Fibroblast of skin of abdomen (primary cell): ENCODE measurements at places on chromosomes 3 and 15.
A peak's percentile ranks its signal among the peaks of the same experiment; 100 is the strongest.

GRCh38 chr15:98794748-98795147 is 146.4 kb downstream of the IGF1R start:
- no peak for DNase-seq

DNA sequence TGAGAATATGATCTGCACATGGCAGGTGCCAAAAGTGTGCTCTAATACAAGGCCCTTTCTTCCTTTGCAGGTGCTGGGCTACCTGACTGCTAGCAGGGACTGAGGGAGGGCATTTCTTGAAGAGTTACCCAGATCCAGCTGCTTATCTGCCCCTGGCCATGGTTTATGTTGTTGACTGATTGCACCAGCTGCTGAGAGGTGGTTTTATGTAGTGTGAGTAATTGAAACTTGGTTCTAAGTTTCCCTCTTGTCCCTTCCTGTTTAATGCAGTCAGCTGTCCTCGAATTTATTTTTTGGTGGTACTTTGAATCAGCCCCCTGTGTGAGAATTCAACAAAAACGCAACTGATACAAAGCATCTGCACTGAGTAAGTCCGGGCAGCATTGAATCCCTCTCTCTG is 288.3 kb upstream of the C2CD4B start:
- DNase-seq: no peak

GRCh38 chr3:16060945-16061344 is 113.5 kb upstream of the GALNT15 start:
- peak; percentile 92 for DNase-seq

DNA sequence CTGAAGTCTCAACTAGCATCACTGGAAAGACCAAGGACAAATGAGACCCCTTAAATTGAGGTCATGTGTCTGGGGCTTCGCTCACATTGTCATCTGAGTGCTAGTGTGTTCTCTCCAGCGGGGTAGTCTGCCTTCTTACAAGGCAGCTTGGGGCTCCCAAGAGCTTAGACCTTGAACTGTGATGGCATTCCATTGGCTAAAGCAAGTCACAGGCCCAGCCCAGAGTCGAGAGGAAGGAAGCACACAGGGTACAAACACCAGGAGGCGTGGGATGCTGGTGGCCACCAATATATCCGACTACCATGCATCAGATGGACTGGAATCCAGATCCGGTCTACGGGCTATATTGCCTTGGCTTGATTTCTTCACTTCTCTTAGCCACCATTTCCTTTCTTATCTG is 31.5 kb upstream of the DYNC1LI1 start:
- no peak for DNase-seq

- DNase-seq: no peak
These were observed 20.0 kb upstream of the BLM start for GRCh38 chr15:90697175-90697574.

DNA sequence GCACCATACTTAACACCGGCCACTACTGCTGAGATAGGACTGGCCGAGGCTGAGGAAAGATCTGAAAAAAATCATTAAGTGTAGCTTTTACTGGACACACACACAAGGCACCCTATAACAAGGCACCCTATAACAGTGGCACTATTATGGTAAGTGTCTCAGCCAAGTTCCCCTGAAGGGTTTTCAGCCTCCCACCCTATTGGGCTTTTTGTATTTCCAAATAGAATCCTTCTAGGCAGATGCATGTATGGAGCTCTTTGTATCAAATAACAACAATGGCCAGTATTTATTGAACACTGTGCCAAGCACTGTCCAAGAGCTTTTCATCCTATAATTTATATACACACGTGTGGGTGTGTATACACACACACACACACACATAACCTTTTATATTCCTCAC is 6.7 kb upstream of the DNAJA4 start:
- DNase-seq: no peak

DNA sequence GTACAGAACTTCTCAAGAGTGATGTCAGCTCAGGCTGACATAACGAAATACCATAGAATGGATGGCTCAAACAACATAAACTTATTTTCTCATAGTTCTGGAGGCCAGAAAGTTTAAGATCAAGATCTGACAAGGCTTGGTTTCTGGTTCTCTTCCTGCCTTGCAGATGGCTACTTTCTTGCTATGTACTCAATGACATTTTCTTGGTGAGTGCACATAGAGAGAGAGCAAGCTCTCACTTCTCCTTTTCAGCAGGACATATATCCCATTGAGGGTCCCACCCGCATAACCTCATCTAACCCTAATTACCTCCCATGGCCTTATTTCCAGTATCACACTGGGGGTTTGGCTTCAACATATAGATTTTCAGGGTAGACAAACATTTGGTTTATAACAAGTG is 1072.1 kb downstream of the PLOD2 start:
- DNase-seq: no peak

- peak; percentile 44 for DNase-seq
These were observed 24.1 kb downstream of the SLC24A5 start for GRCh38 chr15:48144889-48145288.

DNA sequence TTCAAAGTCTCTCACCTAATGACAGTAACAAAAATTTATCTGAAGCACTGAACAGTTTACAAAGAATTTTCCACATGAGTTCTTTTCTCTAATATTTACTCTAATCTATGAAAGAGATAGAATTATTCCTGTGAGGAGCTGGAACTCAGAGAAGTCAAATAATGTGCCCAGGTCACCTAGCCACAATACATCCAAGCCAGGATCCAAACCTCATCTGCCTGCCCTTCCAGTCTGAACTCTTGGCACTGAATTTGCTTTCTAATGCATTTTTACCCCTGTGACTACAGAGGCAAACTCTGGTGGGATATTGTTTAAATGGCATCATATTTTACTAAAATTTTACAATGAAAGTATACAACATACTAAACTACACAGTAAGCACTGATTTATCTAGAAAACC is 191.4 kb upstream of the RORA start:
- no peak for DNase-seq

GRCh38 chr15:77851691-77852090 is 219.0 kb upstream of the LINGO1 start:
- DNase-seq: no peak

GRCh38 chr3:186451371-186451770 is 89.3 kb upstream of the DGKG start:
- no peak for DNase-seq

- no peak for DNase-seq
These were observed 181.8 kb downstream of the SSR3 start for GRCh38 chr3:156373095-156373494.

DNA sequence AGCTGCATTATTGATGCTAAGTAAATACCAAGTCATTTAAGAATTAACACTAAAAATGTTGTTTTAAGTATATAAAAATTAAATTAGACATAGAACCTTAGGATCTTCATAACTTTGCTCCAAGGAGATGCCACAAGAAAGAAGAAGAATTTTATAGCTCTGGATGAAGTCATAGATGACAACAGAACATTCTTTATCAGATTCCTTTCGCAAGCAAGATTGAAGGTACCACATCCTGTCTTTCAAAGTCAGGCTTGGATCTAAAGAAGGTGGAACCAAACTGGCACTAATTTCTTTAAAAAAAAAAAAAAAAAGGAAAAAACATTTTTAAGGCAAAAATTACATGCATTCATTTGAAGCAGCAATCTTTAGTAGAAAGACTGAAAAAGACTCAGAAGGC is 62.5 kb downstream of the POLQ start:
- DNase-seq: peak; percentile 64

DNA sequence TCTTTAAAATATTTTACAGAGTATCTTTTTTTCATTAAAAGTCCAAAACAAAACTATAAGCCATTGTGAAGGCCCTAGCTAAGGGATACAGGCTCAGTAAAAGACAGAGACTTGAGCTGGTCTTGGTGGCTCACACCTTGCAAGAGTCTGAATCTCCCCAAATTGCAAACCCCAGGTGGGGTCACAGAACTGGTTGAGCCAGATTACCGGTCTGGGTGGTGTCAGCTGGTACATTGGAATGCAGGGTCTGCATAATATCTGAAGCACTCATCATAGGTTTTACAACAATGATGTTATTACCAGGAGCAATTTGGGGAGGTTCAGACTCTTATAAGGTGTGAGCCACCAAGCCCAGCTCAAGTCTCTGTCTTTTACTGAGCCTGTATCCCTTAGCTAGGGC is 201.2 kb upstream of the ARPP21 start:
- no peak for DNase-seq

- peak; percentile 91 for DNase-seq
These were observed 21.0 kb upstream of the CHMP2B start for GRCh38 chr3:87206070-87206469.

DNA sequence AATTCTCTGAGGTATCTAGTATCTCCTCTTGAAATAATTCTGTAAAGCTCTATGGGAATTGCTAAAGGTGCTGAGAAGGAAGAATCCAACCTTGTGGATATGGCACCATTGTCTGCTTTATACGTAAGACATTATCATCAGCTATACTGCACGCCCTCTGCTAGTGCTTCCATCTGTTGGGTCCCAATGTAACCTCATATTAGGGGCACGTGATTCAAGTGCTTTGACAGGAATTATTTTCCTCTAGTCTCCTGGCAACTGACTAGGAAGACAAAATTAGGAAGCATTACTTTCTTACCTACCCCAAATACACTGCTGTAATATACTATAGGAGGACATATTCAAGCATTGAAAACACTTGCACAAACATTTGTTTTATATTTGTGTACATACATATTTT is 24.0 kb downstream of the COPS2 start:
- DNase-seq: no peak

GRCh38 chr3:148873270-148873927 is 8.3 kb downstream of the CPA3 start:
- DNase-seq: no peak

DNA sequence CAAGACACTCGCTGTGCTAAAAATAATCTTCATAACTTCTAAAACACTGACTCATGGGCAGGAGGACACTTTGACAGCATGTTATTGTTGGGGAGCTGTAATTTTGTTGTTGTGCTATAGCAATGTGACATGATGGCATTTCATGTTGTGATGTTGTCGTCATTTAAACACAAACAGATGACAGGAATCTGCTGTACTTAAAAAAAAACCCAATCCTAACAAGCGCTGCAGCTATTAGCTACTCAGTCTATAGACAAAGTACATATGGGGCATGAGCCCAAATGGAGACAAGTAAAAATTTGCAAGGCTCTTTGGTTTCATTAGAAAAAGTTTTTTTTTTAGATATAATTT is 828 bp upstream of the ATOSA start:
- DNase-seq: no peak

- no peak for DNase-seq
These were observed 66.3 kb upstream of the SLC6A6 start for GRCh38 chr3:14335774-14336748.

DNA sequence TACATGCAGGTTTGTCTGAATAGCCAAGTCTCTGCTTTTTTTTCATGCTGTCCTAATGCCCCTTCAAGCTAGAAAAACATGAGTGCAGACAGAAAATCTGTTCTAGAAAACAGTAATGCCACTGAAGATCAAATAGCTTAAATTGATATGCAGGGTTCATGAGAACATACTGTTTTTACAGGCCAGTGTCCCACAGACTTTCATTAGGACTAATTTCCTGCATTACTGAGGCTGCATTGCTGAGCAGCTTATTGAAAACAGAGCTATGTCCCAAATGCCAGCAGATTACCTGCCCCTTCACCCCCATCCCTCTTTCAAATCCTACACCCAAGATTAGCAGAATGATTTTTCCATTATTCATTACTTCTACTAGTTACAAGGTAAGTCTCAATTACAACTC is 665 bp downstream of the TM4SF18 start:
- no peak for DNase-seq

- peak; percentile 56 for DNase-seq
These were observed 614.4 kb downstream of the FHIT start for GRCh38 chr3:60636846-60637245.

DNA sequence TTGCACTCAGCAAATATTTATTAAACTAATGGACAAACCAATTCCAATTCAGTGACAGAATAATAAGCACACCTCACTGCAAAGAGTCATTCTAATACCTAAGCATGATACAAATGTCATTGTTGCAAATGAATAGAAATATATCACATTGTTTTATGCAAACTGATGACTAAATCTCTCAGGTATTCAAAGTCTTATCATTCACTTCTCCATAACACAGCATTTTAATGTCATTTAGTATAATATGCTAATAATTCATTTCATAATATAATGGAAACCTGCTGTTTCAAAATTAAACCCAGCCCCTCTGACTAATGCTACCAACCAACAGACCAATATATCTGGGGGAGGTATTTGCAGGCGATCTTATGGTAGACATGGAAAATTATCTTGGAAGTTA is 71.8 kb downstream of the FGF7 start:
- peak; percentile 64 for DNase-seq

DNA sequence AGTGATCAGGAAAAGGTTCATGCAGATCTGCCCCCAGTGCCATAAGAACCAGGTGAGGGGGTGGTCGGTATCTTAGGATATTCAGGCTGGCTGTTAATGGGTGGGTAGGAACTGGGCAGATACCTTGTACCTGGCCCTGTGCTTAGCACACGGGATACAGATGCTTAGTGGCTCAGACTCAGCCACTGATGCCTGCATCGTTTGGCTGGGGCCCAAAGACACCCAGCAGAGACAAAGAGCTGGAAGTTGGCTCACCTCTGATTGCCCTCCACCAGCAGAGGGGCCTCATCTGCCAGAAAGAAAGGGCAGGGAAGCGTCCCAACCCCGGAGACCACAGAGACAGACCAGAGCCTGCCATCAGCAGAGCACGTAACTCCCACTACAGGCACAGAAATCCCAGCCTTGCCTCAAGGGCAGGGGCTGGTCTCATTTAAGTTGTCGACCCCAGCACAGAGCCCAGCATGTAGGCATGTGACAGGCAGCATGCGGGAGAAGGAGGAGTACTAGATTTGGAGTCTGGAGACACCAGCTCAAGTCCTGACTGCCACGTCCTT is 64.1 kb upstream of the SLC6A1 start:
- no peak for DNase-seq
